Stromal cell of bone marrow (primary cell): ENCODE measurements at places on chromosomes 7 and 10.

DNA sequence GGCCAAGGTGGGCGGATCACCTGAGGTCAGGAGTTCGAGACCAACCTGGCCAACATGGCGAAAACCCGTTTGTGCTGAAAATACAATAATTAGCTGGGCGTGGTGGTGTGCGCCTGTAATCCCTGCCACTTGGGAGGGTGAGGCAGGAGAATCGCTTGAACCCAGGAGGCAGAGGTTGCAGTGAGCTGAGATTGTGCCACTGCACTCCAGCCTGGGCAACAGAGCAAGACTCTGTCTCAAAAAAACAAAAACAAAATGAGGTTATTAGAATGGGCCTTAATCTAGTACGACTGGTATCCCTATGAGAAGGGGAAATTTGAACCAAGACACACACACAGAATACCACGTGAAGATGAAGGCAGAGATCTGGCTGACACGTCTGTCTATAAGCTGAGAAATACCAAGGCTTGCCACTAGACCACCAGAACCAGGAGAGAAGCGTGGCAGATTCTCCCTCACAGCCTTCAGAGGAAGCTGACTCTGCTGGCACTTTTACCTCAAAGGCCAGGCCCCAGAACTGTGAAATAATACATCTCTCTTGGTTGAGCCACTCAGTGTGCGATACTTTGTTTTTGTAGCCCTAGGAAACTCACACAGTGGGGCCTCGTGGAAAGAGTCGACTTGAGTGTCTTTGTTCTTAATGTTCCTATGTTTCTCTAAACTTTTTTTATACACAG lies 59.6 kb downstream of the TMEM209 start:
- DNase-seq, result no peak

GRCh38 chr7:45055016-45055415 lies 33.8 kb downstream of the NACAD start:
- DNase-seq, result peak; percentile 25

GRCh38 chr10:132066812-132067211 lies 1.1 kb downstream of the JAKMIP3 start:
- DNase-seq, result no peak

DNA sequence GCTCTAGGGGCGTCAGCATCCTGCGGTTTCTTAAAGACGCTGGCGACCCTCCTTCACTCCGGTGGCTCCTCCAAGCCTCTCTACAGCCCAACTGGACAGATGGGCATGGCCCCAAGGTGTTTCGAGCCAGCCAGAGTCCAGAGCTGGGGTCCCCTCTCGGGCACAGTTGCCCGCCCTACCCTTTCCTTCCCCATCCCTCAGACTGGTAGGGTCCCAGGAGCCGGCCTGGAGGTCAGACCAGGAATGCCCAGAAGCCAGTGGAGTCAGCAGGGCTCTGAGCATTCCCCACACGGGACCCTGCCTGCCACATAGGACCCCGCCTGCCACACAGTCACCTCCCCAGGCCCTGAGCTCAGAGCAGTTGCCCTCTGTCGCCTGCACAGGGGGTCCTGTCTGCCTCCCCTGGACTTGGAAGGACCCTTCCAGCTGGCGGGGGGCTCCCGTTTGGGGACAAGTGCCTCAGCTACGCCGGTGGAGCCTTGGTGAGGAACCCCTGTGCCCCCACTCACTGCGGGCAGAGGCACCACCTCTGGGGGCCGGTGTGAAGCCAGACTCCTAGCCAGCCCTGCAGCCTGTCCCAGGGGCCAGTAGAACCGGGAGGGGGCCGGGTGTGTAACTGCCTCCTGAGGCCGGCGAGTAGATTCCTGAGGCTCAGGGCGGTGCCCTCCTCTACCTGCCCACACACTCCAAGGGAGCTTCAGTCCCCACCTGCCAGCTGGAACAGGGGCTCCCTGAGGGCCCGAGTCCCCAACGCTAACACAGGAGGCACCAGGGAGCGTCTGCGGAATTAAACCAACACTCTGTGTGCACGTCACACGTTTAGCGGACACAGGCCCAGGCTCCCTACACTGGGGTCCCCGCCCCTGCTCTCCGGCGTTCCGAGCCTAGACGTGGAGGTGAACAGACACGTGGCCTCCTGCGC lies 19.4 kb upstream of the PDGFA start:
- DNase-seq, result no peak

DNA sequence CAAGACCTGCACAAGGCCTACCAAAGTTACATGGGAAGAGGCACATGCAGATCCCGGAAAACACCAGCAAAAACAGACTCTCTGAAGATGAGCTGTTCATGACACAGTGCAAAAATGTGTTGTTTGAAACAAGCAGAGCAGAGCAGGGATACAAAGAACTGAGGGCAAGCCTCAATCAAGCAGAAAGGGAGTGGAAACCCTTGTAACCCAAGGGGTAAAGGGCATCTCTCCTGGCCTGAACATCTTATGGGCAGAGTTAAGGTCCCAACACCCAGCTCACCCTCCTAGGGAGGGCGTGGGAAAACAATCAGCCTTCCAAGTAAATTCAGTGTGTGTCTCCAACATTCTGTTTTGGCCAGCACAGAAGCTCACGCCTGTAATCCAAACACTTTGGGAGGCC lies 10.5 kb downstream of the PSPH start:
- DNase-seq, result no peak
